Activated naive CD4-positive, alpha-beta T cell treated with Interleukin-2 at 50 U/mL for 16 hours (primary cell): ENCODE measurements at places on chromosomes 12 and 14.

DNA sequence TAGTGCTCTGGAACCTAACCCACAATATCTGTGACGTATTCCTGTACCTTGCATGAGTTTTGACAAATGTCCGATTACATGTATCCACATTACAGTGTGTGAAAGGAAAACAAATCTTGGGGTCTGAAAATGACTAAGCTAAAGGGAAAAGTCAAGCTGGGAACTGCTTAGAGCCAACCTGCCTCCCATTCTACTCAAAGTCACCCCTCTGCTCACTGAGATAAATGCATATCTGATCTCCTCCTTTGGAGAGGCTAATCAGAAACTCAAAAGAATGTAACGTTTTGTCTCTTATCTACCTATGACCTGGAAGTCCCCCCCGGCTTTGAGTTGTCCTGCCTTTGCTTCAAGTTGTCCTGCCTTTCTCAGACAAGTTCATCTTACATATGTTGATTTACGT lies 34.0 kb upstream of the KIF21A start:
- no peak for DNase-seq

DNA sequence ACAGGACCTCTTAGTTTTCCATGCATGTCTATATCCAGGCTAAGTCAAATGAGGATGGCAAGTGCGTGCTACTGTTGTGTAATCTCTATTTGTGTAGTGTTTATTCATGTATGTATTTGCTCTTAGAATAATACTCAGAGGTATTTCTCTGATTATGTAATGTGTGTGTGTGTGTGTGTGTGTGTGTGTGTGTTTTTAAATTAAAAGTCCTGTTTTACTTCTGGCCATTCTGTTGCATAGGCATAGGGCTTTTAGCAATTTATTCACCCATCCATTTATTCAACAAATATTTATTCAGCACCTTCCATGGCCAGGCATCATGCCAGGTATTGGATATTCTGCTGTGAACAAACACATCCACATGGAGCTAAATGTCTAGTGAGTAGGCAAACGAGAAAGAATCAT lies 63.5 kb downstream of the PELI2 start:
- DNase-seq = no peak

DNA sequence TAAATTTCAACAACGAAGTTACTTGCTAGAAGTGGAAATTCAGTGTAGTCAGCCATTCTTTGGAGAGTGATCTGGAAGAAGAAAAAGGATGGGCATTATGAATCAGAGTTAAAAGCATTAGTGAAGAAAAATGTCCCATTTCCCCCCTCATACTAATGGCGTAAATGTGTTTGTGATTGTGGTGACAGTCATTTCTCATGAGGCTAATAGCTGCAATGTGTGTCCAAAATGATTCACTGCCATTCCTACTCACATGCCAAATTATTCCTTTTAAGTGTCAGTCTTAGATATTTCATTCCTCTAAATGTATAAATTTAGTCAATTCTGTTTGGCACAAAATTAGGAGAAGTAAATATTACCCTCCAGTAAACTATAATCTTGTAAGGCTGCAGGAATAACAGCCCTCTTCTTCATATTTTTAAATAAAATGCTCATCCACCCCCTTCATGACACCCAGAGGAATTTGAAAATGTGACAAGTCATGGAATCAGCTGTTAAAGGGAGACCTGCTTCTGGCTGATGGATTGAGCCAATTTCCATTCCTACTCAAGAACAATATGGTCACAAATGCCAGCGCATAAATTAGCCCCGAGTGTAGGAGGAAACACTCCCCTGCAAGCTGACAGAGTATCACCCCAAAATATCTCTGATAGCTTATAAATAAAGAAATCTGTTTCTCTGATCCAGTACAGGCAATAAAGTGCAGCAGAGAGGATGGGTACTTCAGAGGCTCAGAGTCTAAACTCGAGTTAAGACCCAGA lies 912.3 kb upstream of the SEL1L start:
- DNase-seq = no peak

- no peak for DNase-seq
Measured at GRCh38 chr12:69966409-69966808, 141.4 kb downstream of the MYRFL start.

GRCh38 chr12:61991661-61992060 lies 268.5 kb upstream of the USP15 start:
- no peak for DNase-seq

- no peak for DNase-seq
Measured at GRCh38 chr14:78282437-78282836, 112.3 kb downstream of the NRXN3 start.

DNA sequence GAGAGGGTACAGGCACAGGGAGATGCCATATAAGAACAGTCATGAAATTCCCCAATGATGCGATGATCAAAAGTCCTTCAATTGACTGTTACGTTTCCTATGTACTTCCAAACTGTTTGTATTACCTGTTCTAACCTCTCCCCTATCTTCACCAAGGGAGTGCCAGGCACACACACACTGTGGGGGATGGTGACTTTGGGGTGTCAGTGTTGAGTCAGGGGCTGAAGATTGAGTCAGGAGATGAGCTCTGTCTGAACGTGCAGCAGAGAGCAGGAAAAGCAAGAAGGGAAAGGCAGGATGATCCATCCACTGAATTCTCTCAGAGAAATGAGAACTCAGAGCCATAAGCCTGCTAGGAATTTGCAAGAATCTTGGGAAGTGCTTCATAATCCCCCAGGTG lies 153.4 kb downstream of the EFCAB11 start:
- DNase-seq = no peak

- DNase-seq = no peak
Measured at GRCh38 chr12:645563-646071, 17.6 kb downstream of the NINJ2 start.

DNA sequence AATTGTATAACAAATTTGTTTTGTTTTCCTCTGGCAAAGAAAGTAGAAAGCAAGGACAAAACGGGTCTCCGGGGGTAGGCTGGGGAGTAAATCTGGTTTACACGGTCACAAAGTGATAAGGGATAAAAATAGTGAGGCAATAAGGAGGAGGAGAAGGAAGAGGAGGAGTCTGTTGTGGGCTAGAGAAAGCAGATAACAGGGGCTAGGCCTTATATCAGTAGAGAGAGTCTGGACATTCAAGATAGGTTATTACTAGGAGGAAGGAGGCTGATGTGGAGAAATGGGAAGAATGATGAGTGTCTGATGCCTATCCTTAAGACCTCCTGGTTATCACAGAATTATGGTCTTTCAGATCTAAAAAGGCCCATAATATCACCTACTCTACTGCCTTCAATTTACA lies 83.2 kb upstream of the SSTR1 start:
- no peak for DNase-seq

- DNase-seq = peak; percentile 21
Measured at GRCh38 chr14:74763803-74764531, 851 bp downstream of the YLPM1 start.

DNA sequence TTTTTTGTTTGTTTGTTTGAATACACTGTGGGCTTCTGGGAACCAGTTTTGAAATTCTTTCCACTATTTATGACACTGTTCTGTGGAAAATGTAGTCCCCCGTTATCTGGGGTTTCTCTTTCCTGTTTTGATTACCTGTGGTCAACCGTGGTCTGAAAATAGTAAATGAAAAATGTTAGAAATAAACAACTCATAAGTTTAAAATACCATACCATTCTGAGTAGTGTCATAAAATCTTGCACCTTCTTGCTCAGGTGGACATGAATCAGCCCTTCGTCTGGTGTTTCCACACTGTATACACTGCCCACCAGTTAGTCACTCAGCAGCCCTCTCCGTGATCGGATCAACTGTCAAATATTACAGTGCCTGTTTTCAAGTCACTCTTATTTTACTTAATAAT lies 5.1 kb upstream of the PAPOLA start:
- DNase-seq = no peak

- no peak for DNase-seq
Measured at GRCh38 chr12:87597114-87597513, 432.1 kb downstream of the C12orf50 start.
